NCI-H2029 (cell line): ENCODE measurements at places on chromosomes 1 and 21.

GRCh38 chr1:182484531-182485257 lies 34.7 kb downstream of the RGSL1 start:
- no peak for DNase-seq

GRCh38 chr1:225987491-225988316 lies 11.4 kb downstream of the SDE2 start:
- DNase-seq = peak; percentile 25

GRCh38 chr1:20476265-20477038 lies 9.6 kb downstream of the CAMK2N1 start:
- no peak for DNase-seq

DNA sequence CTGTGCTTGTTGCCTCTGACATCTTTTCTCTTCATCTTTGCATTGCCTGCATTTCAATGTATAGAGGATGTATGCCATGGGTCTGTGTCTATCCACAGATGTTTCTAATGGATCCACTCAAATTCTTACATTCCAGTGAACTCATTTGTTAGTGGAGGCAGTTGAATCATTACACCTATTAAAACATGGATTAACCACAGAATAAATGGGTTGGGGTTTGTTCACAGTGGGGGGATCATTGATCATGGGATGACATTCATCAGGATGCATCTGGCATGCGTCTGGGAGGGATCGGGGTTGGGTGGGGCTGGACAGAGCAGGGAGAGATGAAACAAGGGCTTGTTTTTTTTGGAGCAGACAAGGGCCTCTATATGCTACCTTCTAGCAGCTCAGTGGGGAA lies 182.5 kb downstream of the RHOU start:
- no peak for DNase-seq

DNA sequence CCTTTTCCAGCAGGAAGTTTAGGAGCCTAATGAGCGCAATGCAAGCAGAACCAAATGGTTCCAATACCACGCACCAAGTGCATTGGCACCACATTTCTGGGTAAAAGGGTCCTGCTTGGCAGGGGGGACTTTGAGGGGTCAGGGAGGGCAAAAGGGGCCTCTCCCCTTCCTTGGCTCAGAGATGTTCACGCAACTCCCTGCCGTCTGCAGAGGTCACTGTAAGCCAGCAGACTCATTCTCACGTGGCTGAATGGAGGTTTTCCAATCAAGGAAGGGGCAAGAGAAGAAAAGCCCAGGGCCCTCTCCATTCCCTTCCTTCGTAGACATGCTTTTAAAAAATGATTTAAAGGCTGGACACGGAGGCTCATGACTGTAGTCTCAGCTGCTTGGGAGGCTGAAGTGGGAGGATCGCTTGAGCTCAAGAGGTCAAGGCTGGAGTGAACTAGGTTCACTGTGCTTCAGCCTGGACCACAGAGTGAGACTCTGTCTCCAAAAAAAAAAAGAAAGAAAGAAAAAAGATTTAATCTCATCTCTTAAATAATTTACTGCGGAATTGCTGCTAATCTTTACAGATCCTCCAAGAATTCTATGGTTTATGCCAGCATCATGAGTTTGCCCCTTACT lies 80.3 kb downstream of the RUNX3 start:
- no peak for DNase-seq

- DNase-seq = no peak
Observed at GRCh38 chr1:239678181-239678580, 291.8 kb downstream of the CHRM3 start.

- no peak for DNase-seq
Observed at GRCh38 chr1:31746687-31747086, 17.5 kb downstream of the ADGRB2 start.
